ENCODE measurements at places on chromosomes 16 and 17.

GRCh38 chr17:82105882-82106687 is 8.0 kb upstream of the FASN start:
- no peak for DNase-seq

GRCh38 chr17:34673995-34674890 is 94.9 kb downstream of the TMEM132E start:
- DNase-seq, result no peak

DNA sequence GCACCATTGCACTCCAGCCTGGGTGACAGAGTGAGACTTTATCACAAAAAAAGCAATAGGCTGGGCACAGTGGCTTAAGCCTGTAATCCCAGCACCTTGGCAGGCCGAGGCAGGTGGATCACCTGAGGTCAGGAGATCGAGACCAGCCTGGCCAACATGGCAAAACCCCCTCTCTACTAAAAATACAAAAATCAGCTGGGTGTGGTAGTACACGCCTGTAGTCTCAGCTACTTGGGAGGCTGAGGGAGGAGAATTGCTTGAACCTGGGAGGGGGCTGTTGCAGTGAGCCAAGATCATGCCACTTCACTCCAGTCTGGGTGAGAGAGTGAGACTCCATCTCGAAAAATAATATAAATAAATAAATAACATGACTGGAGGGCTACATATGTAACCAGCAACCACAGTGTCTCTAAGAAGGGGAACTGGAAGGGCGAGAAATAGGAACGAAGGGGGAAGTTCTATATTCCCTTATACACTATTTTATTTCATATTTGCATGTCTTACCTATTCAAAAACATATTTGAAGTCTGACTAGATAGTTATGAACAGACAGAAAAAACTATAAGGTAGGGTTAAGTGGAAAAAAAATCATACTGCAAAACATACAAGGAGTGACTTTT is 25.9 kb downstream of the MYH11 start:
- no peak for DNase-seq

- DNase-seq, result no peak
These were observed 488.5 kb upstream of the SOX9 start for GRCh38 chr17:71632328-71632727.

GRCh38 chr16:74931445-74931844 is 53.5 kb downstream of the WDR59 start:
- no peak for DNase-seq

GRCh38 chr17:4953451-4953961 is 2.6 kb downstream of the ENO3 start:
- no peak for DNase-seq
